Retina (tissue), 1 donor: ENCODE measurements at places on chromosomes 7 and 10.
A peak's percentile ranks its signal among the peaks of the same experiment; 100 is the strongest.

GRCh38 chr10:4918236-4918635, 45.0 kb upstream of the AKR1C1 start:
- no peak for DNase-seq

DNA sequence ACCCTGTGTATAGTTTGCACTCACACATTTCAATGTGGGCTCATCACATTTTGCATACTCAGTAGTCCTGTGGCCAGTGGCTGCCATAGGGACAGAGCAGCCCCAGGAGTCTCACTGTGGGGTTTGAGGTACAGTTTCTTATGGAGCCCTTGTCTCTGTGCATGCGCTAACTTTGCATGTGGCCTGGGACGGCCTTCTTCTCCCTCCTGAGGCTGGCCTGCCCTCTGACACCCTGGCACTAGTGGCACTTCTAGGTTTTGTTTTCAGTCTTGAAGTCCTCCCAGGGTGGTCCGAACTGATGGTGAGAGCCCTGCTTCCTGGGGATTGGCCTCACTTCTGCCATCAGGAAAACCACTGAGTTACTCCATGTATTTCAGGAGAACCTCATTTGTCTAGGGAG, 21.2 kb downstream of the NACAD start:
- DNase-seq: no peak

DNA sequence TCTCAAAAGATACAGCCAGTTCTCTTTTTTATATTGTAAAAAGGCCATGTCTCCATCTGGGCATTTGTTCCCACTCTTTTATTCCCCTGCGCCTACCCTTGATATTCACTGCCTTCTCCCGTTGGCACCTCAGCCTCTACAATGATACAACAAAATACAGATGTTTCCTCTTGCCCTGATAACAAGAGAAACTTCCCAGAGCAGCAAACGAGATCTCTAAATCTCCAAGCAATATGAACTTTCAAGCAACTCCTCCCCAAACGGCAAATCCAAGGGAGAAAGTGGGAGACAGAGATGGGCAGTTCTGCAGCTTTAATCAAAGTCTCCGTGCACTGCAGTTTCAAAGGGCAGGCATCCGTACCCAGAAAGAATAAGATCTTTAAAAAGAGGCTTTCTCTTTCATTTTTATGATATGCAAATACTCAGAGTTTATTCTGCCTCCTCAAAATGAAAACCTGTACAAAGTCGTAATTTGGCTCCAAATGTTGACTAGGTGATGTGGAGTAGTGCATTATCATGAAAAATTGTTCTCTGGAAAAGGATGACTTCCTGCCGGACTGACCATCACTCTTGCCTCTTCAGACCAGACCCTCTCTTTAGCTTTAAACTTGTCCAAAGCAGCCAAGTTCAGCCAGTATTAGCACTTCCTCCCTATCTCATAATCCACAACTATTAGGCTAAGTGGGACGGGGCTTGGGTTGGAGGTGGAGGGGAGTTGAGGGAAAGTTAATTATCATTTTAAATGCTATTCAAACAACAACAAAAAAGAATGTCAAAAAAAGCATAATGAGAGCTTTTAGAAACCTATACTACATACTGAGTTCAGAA, 682 bp downstream of the HGF start:
- DNase-seq: no peak

GRCh38 chr7:12719141-12719919, 31.9 kb downstream of the ARL4A start:
- DNase-seq: no peak

DNA sequence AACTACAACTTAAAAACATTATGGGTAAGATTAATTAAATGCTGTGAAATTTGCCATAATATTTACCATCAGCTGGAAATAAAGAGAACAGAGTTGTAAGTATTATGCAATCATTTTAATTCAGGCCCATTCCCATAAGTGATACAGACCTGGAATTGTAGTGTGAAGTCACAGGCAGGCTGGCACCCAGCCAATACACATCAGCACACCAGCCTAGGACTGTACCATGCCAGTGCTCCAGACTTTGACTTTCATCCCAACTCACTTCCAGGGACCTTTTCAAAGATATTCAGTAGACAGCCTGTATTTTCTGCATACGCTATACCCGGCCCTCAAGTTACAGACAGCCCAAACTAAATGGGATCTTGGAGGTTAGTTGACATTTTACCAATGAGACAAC, 143.3 kb downstream of the TES start:
- no peak for DNase-seq

GRCh38 chr10:92822060-92822634, 26.2 kb upstream of the EXOC6 start:
- no peak for DNase-seq

GRCh38 chr7:138872576-138872975, 74.6 kb upstream of the ATP6V0A4 start:
- DNase-seq: no peak

DNA sequence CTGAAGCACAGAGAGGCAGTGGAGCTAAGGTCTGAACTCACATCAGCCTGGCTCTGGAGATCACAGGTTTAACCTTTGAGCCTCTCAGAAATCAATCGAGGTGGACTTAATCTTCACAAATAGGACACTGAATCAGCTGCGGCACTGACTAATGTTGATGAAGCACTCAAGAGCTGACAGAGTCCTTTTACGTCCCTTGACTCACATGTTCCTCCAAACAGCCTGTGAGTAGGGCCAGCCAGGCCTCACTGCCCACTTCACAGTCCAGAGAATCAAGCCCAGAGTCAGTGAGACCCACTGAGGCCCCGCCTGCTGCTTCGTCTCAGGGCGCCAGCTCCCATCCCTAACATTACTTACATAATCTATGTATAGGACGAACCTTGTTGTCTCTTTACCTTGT, 63.1 kb downstream of the TNS3 start:
- peak; percentile 33 for DNase-seq

GRCh38 chr7:77235276-77235675, 35.7 kb upstream of the FGL2 start:
- no peak for DNase-seq

- DNase-seq: no peak
These were observed 71.2 kb downstream of the AOAH start for GRCh38 chr7:36653008-36653662.

DNA sequence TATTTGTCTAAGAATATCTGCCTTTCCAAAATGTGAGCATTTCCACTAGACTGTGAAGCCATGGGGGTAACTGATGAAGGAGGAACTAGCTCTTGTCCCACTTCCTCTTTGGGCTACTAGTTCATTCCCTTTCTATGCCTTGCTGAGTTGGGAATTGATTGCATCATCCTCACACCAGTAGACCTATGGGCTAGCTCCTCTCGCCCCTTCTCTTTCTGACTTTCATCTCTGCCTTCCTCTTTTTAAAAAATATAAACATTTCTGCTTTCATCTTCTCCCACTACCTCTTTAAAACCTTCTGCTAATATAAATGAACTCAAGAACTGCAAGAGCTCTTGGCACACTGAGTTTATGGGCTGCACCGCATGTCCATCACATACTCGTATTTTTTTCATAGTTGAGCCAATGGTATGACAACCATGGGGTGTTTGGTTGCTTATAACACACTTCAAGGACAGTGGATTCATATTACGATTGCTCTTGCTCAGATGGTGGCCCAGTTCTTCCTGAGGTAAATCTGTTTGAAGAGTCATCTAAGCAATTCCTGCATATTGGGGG, 182.0 kb downstream of the REEP3 start:
- DNase-seq: no peak

GRCh38 chr10:99809931-99810615, 27.6 kb downstream of the ABCC2 start:
- no peak for DNase-seq

DNA sequence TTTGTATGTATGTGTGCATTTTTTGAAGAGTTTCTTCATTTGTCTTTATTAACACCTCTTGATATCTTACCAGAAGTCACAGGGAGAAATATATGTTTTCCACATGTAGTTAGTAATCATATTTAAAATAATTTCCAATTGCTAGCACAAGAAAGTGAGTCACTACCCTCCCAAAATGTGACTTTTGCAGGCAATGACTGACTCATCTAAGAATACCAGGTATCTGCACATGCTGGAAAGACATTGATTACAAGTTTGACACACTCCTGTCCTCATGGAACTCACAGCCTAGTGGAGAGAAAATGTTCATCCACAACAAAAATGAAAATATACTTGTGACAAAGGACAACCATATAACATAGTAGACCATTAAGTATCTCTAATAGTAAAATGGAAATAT, 82.9 kb downstream of the SEMA3D start:
- no peak for DNase-seq

DNA sequence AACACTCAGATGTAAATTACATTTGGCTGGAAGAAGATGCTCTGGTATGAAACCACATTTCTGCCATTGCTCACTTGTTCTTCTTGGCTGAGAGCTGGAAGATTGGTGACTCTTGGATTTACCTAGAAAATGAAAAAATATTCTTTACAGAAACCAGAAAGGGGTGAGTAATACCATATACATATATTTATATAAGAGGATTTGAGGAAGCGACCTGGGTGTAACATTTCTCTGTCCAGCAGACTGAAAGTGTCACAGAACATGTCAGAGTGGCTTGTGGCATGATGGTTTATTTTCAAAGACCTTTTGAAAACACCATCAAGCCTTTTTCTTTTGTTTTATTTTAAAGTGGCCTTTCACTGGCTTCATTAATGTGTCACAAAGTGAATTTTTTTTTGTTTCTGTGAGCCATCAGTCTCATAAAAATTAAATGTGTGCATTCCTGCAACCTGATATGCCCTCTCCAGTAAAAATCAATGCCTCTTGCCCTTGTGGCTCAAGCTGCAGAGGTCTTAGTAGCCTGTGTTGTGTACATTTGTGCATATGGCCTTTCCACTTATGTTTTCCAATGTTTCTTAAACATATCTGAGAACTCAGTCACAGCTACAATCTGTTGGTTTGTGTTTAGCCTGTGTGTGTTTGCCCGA, 23.5 kb downstream of the CREB5 start:
- no peak for DNase-seq

DNA sequence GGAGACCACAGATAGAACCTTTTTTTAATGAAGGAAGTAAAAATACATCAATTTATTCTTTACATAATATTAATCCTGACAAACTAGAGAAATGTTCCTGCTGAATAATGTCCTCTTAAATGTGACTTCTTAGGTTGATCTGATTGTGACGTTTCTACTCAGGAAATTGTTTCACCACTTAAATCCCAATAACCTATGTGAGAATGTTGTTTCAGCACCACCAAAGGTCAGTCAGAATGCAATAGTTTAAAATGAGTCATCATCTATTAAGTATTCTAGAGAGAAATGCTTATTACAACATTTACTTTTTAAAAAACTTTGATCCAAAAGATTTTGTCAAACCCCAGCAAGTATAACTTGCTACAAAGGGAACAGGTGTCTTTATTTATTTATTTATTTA, 155.4 kb upstream of the CACNA2D1 start:
- DNase-seq: no peak

- no peak for DNase-seq
These were observed 233.2 kb upstream of the AUTS2 start for GRCh38 chr7:69364813-69365643.

DNA sequence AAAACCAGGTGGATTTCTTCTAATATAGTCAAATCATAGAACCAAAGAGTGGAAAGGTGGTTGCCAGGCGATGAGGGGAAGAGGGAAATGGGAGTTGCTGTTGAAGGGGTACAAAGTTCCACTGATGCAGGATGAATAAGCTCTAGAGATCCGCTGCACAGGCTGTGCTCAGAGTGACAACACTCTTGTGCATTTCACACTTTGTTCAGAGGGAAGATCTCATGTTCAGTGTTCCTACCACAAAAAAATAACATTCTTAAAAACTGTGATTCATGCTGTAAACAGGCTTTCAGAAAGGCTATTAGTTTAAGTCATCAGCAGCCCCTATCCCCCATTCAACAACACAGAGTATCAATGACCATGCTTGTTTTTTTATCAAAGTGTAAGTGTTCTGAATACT, 213.8 kb downstream of the COBL start:
- no peak for DNase-seq

- no peak for DNase-seq
These were observed 58.0 kb upstream of the PFKP start for GRCh38 chr10:3009341-3009740.

DNA sequence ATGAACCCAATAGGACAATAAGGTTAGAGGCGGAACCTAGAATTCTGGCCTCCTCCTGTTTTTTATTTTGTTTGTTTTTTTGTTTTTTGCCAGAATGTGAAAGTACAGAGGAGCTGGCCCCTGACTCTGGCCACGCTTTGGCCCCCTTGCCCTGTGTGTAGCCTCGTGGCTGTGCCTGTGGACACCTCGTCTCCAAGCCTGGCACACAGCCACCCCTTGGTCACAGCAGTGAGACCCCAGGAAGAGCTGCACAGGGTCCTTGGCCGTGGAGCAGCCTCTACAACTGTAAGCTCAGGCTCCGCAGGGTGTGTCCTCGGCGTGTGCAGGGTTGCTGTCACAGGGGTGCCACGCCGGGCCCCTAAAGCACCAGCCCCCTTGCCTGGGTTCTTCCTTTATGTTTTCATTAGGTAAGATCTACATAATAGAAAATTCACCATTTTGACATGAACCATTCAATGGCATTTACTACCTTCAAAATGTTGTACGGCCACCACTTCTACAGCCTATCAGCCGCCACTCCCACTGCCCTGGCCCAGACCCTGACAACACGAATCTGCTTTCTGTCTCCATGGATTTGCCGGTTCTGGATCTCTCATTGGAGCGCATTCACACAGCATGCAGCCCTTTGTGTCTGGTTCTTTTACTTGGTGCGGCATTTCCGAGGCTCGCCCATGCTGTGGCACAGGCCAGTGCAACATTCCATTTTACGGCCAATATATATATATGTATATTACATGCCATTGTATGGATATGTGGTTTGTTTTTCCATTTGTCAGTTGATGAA, 51.0 kb downstream of the AMZ1 start:
- no peak for DNase-seq

- peak; percentile 76 for DNase-seq
These were observed 537 bp downstream of the SH3PXD2A start for GRCh38 chr10:103854686-103855391.

DNA sequence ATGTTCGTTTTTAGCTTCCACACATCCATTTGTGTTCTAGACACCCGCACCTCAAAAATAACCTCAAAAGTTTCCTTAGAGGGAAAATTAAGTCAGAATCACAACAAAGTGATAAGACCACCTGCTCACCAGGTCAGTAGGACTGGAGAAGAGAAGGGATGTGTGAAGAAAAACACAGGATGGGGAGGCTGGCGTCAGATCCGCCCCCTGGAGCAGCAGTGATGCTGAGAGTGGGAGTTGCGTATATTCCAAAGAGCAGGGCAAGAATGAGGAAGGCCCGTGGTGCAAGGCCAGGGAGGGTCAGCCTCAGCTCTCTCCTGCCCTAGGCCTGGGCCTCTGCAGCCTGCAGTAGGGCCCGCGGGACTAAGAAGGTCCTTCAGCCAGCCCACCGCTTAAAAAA, 28.7 kb downstream of the CRTAC1 start:
- no peak for DNase-seq
